ENCODE measurements at places on chromosomes 7 and 10.

DNA sequence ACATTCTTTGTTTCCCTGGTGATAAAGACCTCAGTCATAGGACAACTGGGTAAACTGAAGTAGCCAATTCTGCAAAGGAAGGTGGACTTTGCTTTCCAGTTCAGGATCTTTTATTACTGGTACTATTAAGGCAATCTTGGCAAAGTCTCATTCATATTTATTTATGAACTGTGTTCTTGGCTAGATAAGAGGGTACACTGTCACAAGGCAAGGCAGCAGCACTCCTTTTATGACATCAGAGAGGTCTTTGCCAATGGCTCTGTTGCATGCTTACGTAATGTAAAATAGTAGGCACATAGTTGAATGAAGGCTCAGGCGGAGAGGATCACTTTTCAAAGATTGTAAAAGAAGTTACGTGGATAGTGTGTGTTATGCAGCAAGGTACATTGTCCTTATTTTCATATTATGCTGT, 63.7 kb upstream of the PDK4 start:
- no peak for DNase-seq

DNA sequence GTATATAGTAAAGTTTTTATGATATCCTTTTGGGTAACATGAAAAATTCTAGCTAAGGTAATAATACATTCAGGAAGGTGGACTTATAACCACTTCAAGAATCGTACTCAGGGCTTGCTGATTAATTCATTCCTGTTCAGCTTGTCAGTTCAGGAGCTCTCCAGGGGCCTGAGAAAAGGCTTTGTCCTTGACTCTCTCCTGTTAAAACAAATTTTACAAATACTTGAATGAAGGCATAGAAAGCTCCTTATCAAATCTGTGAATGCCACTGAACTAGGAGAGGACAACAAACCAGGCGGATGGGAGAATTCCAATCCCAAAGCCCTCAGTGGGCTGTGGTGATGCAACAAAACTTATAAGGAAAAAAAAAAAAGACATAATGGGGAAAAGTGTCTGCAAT, 354.5 kb upstream of the ZMIZ1 start:
- DNase-seq = no peak

DNA sequence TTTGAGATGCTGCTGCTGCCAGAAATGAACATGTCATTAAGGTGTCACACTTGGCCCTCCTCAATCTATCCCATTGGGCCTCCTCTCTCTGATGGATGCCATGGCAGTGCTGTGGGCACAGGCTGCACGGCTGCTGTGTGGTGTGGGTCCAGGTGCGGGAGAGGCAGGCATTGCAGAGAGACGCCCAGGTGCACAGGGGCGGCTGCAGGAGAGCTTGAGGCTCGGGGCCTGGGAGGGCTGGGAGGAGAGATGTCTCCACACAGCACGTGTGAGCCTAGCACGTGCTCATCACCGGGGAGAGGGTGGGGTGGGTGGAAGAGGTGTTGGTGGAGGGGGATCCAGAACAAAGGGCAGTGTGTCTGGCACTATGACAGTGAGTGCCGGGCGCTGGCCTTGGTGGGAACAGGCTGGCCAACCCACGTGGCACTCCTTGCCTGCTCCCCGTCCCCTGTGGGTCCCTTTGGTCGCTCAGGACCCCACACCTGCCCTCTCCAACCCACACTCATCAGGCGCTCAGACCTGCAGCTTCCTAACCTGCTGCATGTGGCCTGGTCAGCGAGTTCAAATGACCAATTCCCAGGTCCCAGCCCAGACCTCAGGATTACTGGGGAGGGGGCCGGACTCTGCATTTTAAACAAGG, 39.9 kb upstream of the BNIP3 start:
- DNase-seq = no peak

- DNase-seq = no peak
Observed at GRCh38 chr10:98377001-98377400, 38.0 kb downstream of the PYROXD2 start.

GRCh38 chr7:100827330-100828226, at the start of gene EPHB4:
Gene EPHB4, minus strand, starts transcription at chr7:100827523. Its CDS starts 493 bp downstream, at chr7:100827030.
- DNase-seq = no peak

DNA sequence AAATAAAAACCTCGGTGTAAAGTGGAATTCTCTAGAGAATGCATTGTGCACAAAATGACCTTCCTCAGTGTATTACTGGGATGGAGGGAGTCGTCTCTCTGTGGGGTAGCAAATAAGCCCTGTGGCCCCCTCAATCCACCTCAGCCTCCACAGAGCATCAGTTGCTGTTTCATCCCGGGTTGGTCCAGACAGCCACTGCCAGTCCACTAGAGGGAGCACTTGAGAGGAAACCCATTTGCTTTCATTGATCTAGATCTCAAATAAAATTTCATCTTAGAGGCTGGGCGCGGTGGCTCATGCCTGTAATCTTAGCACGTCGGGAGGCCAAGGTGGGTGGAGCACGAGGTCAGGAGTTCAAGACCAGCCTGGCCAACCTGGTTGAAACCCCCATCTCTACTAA, 1128.7 kb downstream of the CNTNAP2 start:
- peak; percentile 1 for DNase-seq

- DNase-seq = no peak
Observed at GRCh38 chr7:158236400-158236799, 351.2 kb downstream of the PTPRN2 start.

DNA sequence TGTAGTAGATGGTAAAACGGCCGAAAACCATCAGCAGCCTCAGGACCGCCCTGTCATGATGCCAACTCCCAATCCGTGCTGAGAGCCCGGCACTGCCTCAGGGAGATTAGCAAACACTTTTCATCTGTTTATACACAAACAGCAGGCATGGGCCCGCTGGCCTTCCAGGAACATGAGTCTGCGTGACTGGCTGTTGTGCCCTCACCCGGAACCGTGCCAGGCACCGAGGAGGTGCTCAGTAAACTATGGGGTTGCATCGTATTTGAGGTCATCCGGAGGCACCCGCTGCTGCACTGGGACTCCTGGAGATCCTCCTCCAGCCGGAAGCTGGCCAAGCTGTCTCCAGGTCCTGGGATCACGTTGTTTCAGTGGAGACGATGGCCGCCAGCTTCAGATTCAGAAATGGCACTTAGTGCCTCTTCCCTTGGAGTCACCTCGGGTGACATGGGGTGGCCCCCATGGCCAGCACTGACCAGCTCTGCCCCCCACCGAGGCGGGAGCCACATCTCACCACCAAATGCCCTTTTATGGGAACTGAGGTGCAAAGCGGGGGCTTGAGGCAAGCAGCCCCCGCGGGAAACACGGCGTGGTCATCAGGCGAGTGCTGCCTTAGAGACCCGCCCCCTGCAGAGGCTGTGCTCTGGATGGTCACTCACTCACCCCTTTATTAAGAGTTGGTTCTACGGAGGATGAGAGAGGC, 585.9 kb downstream of the PTPRN2 start:
- no peak for DNase-seq

- DNase-seq = no peak
Observed at GRCh38 chr7:158296798-158297104, 290.9 kb downstream of the PTPRN2 start.

- DNase-seq = no peak
Observed at GRCh38 chr10:43230909-43231522, 35.8 kb downstream of the RASGEF1A start.

- no peak for DNase-seq
Observed at GRCh38 chr10:133267829-133268228, 8.8 kb downstream of the ADAM8 start.

DNA sequence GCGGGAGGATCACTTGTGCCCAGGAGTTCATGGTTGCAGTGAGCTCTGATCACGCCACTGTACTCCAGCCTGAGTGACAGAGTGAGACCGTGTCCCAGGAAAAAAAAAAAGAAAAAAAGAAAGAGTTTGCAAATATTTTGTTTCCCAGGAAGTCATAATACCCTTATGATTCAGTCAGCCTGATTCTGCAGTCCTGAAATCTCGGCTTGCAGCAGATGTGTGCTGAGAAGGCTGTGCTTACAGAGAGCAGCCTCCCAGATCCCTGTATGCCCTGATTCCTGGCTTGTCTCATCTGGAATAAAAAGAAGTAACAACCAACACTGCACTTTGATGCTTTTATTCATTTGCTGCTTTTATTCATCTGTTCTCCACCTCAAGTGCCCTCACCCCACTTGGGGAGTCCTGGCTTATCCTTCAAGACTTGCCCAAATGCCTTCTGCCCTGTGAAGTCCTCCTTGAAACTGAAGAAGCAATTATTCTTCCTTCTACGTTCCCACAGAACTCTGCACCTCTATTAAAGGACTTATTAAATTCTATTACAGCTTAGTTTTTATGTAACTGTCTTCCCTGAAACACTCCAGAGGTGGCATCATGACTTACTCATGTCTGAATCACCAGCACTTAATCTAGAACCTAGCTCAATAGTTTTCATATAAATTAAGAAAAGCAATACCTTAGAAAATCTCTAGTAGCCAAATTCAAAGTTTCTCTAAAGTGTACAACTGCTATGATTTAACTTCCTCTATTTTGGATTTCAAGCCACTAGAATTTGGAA, 27.7 kb upstream of the BPGM start:
- DNase-seq = no peak

- DNase-seq = no peak
Observed at GRCh38 chr7:27263781-27264180, 21.2 kb downstream of the EVX1 start.

GRCh38 chr10:75647675-75648074, 216.3 kb downstream of the LRMDA start:
- no peak for DNase-seq

DNA sequence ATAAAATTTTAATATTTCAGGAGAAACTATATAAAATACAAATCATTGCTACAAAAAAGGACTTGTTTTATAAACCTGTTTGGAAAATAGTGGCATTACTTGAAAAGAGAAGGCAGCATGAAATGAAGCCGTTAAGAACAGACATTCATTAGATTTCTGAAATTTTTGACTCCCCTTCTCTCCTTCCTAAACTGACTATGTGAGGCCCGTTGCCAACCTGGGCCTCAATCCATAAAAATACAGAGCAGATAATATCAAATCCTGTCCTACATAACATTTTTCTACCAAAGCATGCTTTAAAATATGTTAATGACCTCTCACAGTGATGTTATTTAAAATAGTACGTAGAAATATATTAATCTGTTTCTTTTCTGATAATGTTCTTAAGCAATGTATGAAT, 34.5 kb upstream of the ING3 start:
- DNase-seq = no peak

GRCh38 chr7:38628630-38629385, 2.4 kb downstream of the AMPH start:
- DNase-seq = no peak

GRCh38 chr10:79234391-79235315, 112.6 kb upstream of the PPIF start:
- no peak for DNase-seq

- DNase-seq = no peak
Observed at GRCh38 chr10:84957427-84957826, 629.0 kb downstream of the CCSER2 start.

GRCh38 chr7:80458822-80459725, 52.8 kb downstream of the GNAT3 start:
- no peak for DNase-seq

DNA sequence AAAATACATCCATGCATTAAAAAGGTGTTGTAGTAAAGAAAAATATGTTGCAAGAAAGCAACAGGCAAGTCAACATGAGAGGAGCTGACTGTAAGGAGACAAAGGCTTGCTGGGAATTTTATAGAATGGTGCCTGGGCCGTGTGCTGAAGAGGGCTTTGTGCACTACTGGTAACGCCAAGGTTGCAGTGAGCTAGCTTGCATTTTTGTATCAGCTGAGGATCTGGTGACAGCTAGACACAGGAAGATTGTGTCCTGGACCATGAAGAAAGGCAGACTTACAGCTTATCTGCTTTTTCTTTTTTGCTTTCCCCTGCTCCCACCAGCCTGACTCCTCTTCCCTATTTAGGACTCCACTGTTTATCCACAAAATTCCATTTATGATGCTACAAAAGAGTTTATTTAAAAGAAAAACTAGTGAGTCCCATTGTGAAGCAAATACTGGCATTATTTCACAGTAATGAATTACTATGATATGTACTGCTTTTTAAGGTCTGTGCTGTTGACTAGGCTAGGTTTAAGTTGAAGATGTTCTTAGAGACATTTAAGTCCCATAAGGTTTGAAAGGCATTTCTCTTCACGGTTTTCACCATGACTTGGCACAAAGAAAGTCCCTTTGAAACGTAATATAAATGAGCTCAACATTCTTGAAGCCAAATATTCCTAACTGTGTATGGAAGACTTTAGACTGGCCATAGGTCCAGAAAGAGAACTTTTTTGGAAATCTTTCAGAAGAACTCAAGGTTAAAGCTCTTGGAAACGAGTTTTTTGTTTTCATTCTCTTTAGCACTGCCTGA, 88.6 kb downstream of the SEC23IP start:
- DNase-seq = no peak
